NCI-H2227 treated with DMSO at 0.1 percent for 48 hours (cell line): ENCODE measurements at places on chromosomes 6 and 20.
A peak's percentile ranks its signal among the peaks of the same experiment; 100 is the strongest.

DNA sequence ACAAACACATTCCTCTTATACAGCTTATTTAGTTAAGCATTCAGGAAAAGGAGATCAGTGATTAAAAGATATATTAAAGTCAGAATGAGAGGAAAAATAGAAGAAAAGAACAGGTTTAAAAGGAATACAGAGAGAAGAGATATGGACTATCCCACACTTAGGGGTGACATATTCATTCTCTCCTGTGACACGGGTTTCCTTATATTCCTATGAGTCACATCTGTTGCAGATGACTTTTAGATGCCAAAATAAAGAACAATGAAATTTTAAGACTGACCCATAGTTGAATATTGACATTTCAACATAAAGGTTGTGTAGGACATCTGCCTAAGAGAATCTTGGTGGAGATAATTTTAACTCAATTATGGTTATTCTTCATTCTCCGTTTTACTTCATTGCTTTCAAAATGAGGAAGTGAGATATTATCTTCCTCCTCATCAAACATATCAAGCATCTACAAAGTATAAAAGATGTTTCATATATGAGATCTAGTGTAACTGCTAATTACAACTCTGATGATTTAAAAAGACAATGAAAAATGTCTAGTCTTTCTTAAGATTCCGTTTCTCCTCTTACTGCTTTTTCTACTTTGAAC lies 1336.7 kb upstream of the CITED2 start:
- no peak for DNase-seq

DNA sequence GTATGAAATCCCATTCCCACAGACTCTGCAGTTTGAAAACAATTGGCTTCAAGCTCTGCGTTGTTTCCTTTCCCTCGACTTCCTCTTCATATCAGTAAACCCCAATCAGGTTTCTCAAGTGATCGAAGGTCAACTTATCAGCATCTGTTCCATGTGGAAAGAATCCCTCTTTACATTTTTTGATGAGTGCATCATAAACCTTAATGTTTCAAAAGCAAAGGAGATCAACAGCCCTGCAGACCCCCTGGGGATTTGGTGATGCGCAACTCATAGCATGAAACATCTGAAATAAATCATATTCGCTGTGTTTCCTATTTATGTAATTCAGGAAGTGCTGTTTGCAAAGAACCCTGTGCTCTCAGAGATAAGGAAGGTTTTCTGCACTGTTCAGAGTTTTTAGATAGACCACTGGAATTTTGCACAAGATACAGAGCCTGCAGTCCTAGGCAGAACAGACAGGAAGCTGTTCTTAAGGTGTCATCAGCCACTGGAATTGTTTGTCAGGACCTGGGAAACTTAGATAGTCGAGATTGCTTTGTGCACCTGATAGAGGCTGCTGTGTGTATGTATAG lies 216.0 kb downstream of the HIVEP2 start:
- DNase-seq: no peak

DNA sequence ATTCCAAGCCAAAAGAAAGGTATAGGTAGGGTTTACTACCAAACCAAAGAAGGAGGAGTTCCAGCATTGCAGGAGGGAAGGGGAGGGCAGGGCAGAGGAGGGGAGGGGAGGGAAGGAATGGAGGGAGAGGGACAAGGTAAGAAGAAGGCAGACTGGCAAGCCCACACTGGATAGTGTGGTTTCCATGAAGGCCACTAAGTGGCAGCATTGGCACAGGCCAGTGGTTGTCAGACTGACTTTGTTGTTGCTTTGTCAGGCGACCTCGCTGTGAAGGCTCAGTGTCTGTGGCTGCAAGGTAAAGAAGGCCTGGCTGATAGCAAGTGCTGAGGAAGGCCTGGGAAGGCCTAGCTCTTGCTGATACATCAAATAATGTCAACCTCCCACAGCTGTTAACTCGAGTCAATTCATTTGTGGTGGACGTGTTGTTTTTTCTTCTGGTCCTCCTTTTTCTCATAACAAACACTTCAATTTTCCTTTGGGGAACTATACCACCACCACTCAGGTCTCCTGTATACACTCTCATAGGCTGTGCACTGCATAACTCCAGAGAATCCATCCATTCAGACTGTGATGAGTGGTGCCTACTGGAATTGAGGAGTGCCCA lies 7.7 kb upstream of the ZNF334 start:
- peak; percentile 34 for DNase-seq

GRCh38 chr6:154567695-154568220 lies 57.3 kb upstream of the CNKSR3 start:
- no peak for DNase-seq

- no peak for DNase-seq
Observed at GRCh38 chr6:93059911-93060310, 359.4 kb downstream of the EPHA7 start.

GRCh38 chr6:6317825-6318733 lies 2.4 kb downstream of the F13A1 start:
- DNase-seq: no peak

DNA sequence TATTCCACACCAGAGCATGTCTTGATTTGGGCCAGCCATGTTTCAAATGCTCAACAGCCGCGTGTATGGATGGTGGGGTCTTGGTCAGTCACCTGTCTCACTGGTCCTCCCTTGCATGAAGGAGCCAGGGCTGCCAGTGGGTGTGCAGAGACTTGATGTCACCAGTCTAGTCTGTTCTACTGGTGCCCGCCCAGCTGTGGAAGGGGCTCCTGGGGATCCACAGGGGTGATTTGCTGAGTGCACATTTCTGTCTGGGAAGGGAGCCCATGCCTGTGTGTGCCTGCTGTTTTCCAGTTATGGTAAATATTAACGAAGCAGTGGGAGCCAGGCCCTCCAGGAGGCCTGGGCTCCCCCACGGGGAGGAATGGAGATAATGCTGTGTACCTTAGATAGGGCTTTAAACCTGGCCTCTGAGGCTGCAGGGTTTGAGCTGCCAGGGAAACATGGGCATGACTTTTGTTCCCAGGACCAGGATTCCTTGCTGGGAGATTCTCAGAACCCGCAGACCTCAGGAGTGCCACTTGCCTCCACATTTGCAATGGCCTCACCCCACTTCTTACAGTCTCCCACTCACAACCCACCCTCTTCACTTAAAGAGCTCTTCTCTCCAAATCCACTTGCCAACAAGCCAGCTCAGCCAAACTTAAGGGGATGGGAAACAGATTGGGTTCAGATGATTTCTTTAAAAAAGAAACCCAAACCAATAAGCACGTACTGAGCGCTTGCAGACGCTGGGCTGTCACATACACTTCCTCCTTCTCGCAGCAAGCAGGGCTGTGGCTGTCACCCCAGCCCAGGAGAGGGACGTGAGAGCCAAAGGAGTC lies 54.1 kb downstream of the VEGFA start:
- no peak for DNase-seq

GRCh38 chr6:41064841-41065240 lies 7.3 kb downstream of the OARD1 start:
- DNase-seq: no peak
